NCI-H1092 (cell line): ENCODE measurements at places on chromosomes 3 and 15.

DNA sequence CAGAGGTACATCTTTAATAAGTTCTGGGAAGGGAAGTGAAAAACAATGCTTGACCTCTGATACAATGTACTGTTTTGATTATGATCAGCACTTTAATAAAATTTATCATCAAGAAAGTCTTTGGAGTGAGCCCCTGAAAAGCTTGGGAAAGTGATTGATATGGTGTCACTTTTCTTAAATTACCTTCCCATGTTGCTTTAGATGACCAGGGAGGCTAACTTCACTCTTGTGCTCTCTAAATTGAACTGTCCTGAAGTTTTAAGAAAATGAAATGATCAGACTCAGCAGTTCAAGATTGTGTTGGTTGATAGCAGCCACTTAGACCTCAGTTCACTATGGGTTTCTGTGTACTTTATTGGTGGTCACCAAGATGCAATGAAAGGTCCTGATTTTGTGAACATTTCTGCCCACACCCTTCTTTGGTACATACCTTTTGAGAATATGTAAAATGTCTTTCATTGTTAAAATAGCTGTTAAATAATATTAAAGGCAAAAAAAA, 15.7 kb downstream of the TGFBR2 start:
- DNase-seq: no peak

DNA sequence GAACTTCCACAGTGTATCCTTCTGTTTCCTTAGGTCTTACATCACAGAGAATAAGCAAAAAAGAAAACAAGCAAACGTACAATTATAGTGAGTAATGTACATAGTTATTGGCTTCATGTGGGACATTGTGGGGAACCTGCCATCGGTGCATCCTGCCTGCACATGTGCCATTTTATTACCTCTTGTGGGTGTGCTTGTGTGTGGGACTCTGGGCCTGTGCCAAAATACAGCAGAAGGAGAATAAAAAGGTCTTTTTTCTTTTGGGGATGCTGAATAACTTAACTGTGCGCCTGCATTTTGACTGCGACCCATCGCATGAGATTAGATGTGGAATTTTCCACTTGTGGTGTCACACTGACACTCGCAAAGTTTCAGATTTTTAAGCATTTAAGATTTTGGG, 169.6 kb upstream of the DCBLD2 start:
- DNase-seq: no peak

DNA sequence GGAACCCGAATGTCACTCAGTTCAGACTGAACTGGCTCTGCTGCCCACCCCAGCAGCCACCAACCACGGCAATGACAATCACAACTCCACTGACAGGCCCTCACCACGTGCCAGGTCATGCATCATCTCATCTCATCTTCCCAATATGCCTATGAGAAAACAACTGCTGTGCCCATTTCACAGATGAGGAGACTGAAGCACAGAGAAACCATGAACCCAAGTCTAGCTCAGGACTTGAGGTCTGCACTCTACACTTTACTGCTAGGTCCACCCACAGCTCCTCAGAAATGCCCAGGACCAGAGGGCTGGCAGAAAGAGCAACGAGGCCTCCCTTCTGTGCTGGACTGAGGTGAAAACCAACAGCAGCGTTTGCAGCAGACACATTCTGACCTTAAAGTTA, 99.2 kb upstream of the LINGO1 start:
- DNase-seq: no peak

DNA sequence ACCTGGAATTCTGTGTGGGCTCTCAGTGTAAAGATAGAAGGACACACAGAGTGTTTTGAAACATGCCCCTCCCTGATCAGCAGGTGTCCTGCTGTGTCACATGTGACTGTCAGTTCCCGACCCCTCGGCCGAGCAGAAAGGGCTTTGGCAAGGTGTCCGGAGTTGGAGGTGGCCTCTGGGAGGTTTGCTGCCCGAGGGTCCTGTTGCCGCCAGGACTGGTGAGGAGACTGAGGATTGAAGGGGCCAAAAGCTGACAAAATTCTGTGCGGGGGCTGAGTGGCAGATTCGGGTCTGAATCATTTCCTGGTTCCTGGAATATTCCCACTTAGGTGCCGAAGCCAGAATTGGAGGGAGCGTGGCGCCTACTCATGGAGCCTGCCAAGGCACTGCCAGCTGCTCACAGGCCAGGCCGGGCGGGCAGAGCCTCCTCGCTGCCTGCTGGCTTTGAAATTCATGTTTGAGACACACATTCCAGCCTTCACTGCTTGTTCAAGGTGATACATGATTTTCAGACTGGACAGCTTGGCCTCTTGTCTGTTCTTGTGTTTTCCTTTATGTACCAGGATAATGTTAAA, 83.8 kb downstream of the APBA2 start:
- DNase-seq: no peak

DNA sequence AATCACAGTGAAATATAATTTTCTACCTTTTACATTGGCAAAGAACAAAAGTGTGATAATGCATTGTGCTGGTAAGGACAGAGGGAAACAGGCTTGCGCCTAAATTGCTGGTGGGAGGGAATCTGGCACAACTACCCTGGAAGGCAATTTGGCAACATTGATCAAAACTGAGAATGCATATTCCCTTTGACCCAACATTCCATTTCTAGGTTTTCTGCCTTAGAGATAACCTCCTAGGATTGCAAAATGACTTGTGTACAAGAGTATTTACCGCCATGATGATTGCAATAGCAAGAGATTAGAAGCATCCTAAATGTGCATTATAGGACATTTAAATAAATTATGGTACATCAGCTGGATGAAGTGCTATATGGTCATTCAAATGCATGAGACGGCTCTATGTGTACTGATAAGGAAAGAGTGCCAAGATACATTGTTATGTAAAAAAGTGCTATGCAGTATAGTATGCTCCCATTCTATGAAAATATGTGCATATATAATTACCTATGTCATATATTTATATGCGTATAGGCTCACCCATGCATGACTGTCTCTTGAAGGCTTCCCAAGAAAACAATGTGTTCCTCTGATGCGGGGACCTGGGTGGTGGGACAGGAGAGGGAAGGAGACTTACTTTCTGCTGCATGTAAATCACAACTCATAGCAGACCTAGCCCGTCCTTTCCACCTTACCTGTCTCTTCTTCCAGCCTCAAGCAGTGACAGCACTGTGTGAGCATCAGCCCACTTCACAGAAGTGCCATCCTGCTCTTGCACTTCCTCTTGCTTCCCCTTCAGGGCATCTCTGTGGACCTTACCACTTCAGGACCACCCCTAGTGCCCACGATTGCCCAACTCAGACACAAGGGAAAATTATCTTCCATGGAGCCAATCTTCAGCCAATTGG, 249.9 kb upstream of the TLE3 start:
- no peak for DNase-seq

DNA sequence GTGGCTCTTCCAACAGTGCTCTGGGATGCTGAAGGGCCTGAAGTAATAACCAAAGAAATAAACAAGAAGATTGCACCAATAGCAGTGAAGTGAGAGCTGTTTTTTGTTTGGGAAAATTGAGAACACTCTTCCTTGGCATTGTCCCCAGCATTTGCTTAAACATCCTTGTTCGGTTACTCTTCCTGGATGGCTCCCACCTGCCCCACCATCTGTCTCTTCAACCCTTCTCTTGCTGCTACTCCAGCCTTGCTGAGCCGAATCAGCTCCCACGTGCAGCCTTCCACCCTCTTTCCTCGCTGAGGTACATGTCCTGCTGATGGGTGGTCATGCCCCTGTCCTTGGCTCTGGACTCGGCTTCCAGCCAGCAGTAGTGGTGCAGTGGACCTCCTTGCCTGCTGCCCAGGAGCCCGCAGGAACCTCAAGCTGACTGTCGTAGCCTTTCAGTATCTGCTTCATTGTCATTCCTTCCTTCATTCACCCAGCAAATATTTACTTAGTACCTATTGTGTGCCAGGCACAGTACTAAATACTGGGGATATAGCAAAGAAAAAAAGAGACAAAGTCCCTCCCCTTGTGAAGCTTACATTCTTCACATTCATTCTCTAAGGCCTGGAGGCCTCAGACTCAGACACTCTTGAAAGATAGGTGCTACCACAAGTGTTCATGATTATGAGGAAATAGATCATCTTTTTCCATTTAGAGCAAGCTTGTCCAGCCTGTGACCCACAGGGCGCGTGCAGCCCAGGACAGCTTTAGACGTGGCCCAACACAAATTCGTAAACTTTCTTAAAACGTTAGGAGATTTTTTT, 17.1 kb upstream of the VILL start:
- DNase-seq: no peak

DNA sequence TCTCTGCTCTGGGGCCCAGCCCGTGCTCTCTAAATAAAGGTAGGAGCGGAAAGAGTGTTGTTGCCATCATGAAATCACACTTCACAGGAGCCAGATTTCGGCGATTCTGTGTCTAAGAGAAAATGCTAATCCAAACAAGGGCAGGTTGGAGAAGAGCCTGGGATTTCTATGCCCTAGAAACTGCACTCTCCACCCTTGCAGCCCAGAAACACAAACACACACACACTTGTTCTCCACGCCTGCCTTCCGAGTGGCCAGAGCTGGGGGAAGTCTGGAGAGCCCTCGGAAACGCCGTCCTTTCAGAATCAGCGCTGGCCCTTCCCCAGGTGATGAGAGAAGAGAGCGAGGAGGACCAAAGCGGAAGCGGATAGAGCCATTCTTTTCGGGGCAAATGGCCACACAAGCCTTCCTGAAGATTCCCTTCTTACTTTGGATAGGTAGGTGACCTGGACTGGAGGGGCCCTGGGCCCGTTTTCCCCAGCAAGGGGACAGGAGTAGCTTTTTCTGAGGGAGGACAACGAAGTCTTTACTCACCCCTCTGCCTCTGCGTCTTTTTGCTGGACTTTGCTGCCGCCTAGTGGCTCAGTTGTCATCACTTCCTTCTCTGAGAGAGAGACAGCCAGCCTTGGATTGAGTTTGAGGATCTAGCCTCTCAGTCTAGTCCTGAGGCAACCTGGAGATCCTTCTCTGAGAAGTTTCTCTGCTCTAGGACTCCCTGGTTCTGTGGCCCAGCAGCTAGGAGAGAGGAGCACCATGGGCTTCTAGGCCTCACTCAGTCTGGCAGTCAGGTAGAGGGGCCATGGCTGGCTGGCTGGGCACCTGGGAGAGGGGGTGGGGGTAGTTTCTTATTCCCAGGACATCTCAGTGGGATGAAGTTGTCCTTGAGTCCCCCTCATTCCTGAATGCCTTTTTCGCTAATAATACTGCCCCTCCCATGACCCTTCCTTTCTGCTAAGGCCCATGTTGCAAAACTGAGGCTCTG, 37.7 kb downstream of the SENP8 start:
- peak; percentile 71 for DNase-seq

GRCh38 chr3:194871143-194871863, 185.6 kb downstream of the FAM43A start:
- DNase-seq: peak; percentile 40

DNA sequence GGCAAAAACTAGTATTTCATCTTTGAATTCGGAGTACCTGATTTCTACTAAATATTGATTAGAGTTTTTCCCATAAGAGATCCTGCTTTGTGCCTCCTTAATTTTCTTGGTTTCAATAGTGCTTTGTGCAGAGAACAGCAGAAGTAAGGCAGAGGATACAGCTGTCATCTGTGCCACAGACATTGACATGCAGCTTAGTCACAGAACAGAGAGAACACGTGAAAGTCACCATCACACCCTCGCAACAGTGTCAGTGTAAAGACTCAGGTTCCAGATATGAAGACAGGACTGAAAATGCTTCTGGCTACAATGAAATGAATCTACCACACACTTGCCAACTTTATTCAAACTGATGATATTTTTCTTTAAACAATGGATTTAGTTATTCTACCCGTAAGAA, 942.8 kb upstream of the CFAP20DC start:
- no peak for DNase-seq

DNA sequence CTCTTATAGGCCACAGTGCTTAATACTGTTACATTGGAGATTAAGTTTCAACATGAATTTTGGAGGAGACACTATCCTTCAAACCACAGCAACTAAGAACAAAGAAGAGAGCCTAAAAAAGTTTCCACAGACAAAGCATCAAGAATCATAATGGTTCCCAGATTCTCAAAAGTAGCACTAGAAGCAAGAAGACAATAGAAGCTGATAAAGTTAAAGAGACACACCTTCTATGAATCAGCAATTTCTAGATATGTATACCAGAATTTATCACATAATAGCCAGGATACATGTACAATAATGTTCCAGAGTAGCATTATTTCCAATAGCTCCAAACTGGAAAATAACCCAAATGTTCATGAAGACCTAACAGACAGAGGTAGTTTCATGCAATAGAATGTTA, 12.2 kb downstream of the NKIRAS1 start:
- DNase-seq: no peak

DNA sequence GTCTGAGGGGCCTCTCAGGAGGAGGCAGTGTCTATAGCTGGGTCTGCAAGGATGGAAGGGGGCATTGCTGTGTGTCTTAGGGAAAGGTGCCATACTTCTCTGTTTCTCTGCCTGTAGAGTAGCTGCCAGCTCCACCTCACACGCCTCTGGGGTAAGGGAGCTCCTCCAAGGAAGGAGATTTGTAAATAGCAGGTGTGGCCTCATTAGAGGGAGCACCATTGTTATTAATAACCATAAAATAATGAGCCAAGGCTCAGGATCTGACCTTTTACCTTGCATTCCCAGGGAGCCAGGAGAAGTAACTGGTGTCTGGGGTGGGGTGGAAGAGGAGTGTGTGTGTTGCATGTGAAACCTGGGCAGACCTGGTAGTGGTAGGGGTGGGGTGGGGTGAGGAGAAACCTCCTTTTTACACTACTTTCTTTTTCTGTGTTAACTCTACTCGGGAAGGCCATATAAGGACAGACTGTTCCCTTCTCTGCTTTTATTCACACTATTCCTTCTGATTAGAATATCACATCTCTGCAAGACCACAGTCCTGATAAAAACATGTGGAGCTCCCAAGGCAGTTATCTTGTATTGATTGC, 2.2 kb upstream of the C15orf39 start:
- no peak for DNase-seq

- DNase-seq: no peak
These were observed 32.6 kb downstream of the UBE3A start for GRCh38 chr15:25406261-25406660.

DNA sequence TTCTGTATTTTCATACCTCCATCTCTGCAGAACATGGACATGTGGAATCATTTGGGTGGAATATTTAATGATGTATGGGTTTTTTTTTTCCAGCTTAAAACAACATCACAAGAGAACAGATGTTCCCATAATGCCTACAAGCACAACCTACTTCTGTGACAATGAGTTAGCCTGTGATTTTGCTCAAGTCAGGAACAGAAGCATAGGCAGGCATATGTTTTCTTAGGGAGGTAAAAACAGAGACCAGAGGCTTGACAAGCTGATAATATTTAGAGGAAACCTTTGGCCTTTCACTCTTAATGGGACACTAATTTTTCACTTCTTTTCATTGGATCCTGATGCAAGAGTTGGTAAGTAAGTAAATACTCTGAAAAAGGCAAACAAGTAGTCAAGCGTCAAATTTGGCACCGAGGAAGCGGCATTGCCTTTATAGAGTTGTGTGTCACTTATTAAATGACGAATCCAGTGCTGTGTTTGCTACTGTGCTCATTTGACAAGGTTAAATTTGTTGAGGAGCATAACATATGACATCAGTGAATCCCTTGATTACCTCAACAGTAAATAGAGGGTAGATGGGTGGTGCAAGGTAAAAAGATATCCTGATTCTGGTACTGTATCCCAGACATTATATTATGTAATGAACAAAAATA, 66.7 kb upstream of the RBMS3 start:
- no peak for DNase-seq

- DNase-seq: no peak
These were observed 25.1 kb upstream of the CTNNB1 start for GRCh38 chr3:41173926-41174885.
